ENCODE measurements at places on chromosomes 16 and 17.

GRCh38 chr17:71530248-71530647 is 590.6 kb upstream of the SOX9 start:
- no peak for DNase-seq

- no peak for DNase-seq
Measured at GRCh38 chr17:58097384-58098088, 14.3 kb downstream of the DYNLL2 start.

DNA sequence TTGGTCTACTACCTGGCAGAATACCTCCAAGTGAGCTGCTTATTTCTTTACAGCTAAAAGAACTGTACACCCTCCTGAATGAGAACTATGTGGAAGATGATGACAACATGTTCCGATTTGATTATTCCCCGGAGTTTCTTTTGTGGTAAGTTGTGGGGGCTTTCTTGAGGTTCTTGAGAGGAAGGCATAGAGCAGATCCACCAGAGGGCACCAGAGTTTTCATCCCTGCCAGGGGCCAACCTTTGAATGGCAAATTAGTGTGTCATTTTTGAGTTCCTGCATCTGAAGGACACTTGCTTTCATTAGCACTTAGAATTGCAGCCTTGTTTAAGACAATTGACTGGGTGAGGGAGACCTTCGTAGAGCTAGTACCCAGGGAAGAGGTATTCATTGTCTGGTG is 35.0 kb downstream of the NMT1 start:
- DNase-seq: no peak

DNA sequence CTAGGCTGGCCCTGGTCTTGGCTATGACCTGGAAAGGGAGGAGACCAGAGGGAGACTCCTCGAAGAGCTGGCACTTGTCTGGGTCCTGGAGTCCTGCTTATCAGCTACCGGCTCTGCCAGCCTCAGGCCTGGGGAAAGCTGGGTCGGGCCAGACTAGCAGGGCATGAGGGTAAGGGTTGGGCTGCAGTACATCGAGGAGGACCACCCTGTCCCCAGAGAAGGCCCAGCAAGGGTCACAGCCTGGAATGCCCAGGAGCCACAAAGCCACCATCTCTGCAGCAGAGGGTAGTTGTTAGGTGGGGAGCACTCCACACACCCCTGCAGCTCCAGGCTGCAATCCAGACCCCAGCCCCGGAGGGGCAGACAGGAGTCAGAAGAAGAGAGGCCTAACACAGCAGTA is 54.0 kb downstream of the SLC6A2 start:
- no peak for DNase-seq

- no peak for DNase-seq
Measured at GRCh38 chr16:74224828-74225612, 71.6 kb upstream of the PSMD7 start.

DNA sequence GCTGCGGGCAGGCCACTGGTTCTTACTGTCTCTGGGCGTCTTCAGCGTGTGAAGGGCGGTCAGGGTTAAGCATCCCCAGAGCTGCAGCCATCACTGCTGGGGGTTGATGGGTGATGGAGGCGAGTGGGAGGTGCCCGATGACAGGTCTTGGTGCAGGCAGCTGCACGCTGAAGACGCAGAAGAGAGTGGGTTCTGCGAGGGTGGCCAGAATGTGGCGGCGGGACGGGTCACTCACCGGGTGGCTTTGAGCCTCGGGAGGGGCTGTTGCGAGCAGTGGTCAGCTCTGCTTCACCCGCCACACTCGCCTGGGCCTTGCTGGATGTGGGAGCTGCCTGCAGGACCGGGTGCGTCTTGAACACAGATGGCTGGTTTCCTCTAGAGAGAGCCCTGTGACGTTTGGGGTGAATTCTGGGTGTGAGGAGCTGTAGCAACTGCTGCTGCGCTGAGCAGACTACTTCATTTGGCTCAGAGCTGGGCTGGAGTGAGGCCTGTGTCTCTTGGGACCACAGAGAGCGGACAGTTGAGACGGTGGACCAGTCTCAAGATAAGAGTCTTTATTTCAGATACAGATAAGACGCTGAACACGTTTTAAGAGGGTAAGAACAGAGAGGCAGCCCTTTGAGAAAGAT is 44.6 kb upstream of the ZNF750 start:
- no peak for DNase-seq

- DNase-seq: no peak
Measured at GRCh38 chr16:19105891-19106624, 7.7 kb upstream of the ITPRIPL2 start.

- no peak for DNase-seq
Measured at GRCh38 chr16:65041667-65042066, 80.2 kb downstream of the CDH11 start.

DNA sequence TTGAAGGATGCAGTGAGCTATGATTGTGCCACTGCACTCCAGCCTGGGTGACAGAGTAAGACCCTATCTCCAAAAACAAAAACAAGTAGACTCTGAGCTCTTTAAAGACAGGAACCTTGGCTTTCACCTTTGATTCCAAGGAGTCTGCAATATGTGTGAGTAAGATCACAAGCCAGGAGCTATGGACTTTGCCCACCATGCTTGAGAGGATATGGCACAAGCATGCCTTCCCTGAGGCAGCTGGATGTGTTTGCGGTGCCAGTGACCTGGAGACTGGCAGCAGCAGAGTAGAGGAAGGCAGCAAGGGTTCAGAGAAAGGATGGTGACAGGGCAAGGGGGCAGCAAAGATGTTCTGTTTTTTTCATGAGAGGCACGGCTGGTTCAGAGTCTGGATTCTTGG is 14.5 kb upstream of the PRKCA start:
- DNase-seq: no peak

- DNase-seq: no peak
Measured at GRCh38 chr17:36856222-36856621, 81.1 kb upstream of the LHX1 start.

GRCh38 chr16:397135-397661 is at the start of gene NME4:
Gene NME4 (plus strand): TSS chr16:397199. CDS start chr16:397223, 24 bp downstream.
- no peak for DNase-seq

DNA sequence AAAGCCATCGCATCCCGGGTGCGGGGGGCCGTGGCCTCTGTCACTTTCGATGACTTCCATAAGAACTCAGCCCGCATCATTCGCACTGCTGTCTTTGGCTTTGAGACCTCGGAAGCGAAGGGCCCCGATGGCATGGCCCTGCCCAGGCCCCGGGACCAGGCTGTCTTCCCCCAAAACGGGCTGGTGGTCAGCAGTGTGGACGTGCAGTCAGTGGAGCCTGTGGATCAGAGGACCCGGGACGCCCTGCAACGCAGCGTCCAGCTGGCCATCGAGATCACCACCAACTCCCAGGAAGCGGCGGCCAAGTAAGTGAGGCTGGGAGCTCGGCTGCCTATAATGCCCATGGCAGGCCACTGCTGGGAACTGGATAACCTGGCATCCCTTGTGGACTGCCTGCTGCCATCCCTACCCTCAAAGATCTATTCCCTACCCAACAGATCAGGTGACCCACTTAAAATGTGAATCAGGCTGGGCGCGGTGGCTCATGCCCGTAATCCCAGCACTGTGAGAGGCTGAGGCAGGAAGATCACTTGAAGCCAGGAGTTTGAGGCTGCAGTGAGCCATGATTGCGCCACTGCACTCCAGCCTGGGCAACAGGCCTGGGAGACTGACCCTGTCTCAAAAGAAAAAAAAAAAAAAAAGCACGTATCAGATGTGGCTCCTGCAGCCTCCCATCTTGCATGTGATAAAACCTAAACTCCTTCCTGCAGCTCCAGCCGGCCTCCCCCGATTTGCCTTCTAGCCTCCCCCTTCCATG is 18.3 kb downstream of the CDIPT start:
- DNase-seq: no peak

DNA sequence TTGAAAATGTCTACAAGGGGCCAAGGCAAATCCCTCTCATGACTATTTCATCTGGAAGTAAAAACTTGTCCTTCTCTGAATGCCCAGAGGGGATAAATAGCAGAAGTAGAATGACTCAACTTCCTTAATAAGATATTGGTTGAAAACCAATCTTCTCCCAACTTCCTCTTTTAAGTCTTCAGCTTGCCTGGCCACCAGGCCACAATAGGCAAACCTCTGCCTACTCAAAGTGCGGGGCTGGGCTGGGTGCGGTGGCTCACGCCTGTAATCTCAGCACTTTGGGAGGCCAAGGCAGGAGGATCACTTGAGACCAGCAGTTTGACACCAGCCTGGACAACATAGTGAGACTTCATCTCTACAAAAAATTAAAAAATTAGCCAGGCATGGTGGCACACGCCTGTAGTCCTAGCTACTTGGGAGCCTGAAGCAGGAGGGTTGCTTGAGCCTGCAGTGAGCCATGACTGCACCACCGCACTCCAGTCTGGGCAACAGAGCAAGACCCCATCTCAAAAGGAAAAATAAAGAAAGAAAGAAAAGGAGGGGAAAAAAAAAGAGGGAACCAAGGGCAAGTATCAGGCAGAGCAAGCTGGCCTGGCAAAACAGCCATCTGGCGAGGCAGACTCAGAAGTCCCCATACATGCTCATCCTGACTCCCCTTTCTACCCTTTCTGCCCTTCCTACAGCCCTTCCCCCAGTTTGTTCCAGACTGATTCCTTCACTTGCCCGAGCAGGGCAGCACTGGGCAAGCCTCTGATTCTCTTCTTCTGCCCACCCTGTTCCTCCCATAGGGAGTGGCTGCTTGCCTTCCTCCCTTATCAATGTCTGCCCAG is 20.6 kb downstream of the MAP3K14 start:
- no peak for DNase-seq

- DNase-seq: no peak
Measured at GRCh38 chr17:78353834-78354233, 6.0 kb downstream of the SOCS3 start.

DNA sequence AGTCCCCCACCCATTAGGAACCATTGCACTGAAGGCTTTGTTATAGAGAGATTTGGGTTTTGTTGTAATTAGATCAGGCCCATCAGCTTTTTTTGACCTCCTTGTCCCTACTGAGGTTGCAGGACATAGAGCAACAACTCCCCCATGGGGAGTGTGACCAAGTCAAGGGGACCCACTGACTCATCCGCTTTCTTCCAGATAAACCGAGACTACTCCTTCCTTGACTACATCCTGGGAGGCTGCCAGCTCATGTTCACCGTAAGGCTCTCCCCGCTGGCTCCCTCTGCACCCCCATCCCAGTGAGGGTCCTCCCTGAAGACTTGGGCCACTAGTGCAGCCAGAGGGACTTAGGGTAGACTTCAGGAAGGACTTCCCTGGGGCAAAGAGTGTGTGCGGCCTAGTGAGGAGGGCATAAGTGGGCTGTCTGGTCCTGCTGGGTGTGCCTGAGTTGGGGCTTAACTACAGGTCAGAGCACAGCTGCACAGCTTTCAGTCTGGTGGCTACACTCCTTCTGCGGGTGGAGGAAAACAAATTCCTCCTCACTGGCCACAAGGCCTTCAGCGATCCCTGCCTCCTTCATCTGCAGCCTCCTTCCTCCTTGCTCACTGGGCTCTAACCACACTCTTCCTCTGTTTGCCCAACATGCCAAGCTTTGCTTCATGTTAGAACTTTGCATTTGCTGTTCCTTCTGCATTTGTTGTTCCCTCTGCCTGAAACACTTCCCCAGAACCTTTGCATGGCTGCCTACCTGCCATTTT is 31.0 kb downstream of the CPNE2 start:
- no peak for DNase-seq

GRCh38 chr17:74292495-74292894 is 18.5 kb downstream of the DNAI2 start:
- DNase-seq: no peak

DNA sequence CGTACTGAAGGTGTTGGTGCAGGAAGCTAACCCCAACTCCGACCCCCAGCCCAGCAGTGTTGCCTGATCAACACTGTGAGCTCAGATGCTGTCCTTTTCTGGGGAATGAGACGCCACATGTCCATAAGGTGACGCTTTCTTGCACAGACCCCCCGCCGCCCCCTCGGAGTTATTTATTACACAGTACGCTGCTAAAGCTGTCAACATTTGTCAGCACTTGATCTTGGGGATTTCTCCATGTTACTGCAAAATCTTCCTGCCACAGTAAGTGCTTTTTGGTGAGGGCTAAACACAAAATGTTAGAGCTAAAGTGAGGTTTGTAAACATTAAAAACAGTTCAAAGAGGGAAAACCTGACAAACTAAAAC is 15.9 kb downstream of the CMTM3 start:
- DNase-seq: no peak

GRCh38 chr17:2054262-2054511 is 716 bp upstream of the HIC1 start:
- no peak for DNase-seq

- no peak for DNase-seq
Measured at GRCh38 chr16:16909126-16909525, 530.2 kb downstream of the NPIPA7 start.

GRCh38 chr17:21474815-21475214 is 98.7 kb downstream of the KCNJ12 start:
- no peak for DNase-seq

GRCh38 chr16:83704656-83705055 is 103.1 kb upstream of the HSBP1 start:
- DNase-seq: no peak

DNA sequence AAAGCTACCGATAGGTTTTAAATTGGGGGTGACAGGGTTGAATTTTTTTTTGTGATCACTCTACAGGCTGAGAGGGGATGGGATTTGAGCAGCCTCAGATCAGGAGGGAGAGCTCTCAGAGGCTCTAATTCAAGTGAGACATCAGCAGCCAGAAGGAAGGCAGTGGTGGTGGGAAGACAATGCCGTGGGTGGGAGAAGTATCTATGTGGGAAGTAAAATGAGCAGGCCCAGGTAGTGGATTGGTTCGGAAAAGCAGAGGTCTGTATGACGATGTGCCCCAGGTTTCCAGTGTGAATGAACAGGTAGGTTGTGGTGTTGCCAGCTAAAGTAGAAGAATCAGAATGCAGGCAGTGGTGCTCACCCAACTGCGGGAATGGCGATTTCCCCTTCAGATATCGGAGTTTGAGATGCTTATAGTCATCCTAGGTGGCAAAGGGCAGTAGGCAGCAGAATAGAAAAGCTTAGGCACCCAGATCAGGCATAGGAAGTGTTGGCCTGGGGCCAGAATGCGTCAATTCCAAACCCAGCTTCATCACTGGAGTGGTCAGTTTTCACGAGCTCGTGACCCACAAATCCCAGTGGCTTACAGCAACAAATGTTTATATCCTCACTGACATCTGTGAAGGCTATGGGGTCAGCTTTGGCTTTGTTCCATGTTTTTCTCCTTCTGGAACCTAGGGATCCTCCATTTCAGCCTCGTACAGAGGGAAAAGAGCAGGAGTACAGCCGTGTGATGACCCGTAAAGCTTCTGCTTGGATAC is 24.0 kb downstream of the MEOX1 start:
- DNase-seq: no peak

DNA sequence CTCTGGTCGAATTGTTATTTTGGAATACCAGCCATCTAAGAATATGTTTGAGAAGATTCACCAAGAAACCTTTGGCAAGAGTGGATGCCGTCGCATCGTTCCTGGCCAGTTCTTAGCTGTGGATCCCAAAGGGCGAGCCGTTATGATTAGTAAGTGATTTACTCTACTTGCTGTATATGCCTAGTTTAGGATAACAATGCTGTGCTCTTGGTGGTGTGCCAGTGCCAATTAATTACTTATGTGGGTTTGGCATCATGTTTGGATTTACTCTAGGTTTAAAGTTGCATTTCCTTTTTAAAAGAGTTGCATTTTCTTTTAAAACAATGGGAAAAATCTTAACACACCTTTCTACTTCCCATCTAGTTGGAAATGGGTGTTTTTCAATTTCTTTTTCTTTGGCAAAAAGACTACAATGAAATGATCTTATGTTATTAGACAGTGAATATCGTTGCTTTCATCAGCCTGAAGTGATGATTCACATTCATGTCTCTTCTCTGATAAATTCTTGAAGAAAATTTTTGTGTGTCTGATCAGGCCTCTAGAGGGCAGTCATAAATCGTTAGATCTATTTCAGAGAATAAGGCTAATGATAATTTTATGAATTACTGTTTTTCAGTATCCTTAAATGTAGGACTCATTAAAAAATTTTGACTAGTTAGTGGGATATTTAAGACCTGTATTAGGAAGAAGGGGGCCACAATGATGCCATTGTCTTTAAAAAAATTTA is 5.6 kb downstream of the SF3B3 start:
- no peak for DNase-seq

All from activated T-helper 9 cell treated with anti-CD3 and anti-CD28 coated beads, Interleukin-2, amount 50 U/mL, for 16 hours (primary cell).